ENCODE measurements at places on chromosomes 12 and 14. TPM values are rescaled to one million over a fixed set of nuclear protein-coding genes. Genes with fewer than 3 reads are reported as not detected.

The SLC7A7 gene
- 16.7 TPM for total RNA-seq

DNA sequence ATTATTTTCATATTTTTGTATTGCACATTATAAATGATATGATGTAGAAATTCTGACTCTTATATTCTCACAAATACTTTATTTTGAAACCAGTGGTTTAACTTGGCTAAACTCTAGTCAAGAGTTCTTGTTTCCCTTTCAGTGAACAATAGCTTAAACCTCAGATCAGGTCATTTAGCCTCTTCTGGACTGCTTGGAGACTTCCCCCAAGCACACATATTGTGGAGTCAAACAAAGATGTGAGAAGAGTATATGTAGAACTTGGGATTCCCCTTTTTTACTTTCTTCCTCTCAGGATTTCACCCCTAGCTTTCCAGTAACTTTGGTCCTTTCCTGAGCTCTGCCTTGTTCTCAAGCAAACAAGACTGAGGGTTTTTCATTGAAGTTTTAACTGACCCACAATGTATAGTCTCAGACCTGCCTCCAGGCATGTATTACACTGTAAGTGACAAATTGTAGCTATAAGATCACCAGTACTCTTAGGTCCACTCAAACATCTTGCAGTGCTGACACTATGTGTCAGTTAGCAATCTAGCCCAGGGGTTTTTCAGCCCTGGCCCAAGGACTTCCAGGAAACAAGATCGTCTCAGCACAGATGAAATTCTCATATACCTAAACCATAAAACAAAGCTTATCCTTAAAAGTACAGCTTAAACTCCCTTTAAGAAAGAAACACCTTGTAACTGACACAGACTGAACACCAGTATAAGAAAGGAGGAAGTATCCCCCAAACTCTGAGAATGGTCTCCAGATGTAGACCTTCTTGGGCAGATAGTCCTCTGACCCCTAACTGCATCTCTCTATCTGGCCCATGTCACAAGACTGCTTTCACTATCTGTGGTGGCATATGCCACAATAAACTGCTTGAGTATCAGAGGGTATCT, 98.6 kb downstream of the SLC6A15 start:
- DNase-seq, result no peak
- no peaks in the 10 kb centered on the region for H3K36me3 ChIP-seq
- no peaks in the 10 kb centered on the region for H3K27me3 ChIP-seq
- H3K4me1 ChIP-seq, result no peaks in the 10 kb centered on the region
- H3K4me3 ChIP-seq, result no peak overlapping the region
- no peak overlapping the region for H3K27ac ChIP-seq

DNA sequence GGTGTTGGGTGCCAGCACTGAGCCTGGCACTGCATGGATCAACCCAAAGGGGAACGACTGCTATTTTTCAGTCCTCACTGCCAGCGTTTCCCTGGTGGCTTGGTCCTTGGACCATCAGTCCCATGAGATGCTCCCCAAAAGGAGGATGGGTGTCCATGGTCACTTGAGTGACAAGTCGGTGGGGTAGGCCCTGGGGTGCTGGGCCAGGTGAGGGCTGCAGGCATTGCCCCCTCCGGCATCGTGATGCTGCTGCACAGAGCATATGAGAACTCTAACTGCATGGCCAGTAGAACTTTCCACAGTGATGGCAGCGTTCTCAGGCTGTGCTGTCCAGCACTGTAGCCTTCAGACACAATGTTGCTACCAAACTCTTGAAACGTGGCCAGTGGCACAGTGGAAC, 16.2 kb downstream of the SETD1B start:
- DNase-seq, result no peak
- H3K27me3 ChIP-seq, result no peaks in the 10 kb centered on the region
- H3K36me3 ChIP-seq, result peaks cover 75% of the 10 kb centered on the region
- H3K4me1 ChIP-seq, result no peaks in the 10 kb centered on the region
- no peak overlapping the region for H3K27ac ChIP-seq

GRCh38 chr12:127293507-127294310, 973.3 kb upstream of the TMEM132C start:
- H3K27me3 ChIP-seq, result no peaks in the 10 kb centered on the region
- H3K4me1 ChIP-seq, result no peaks in the 10 kb centered on the region
- DNase-seq, result no peak
- H3K27ac ChIP-seq, result no peak overlapping the region

GRCh38 chr12:123102366-123102765, 48.5 kb downstream of the PITPNM2 start:
- no peak for DNase-seq
- no peaks in the 10 kb centered on the region for H3K27me3 ChIP-seq
- H3K27ac ChIP-seq, result no peak overlapping the region
- no peaks in the 10 kb centered on the region for H3K36me3 ChIP-seq
- peaks cover 21% of the 10 kb centered on the region for H3K4me1 ChIP-seq
- no peak overlapping the region for H3K4me3 ChIP-seq
